ENCODE measurements at places on chromosomes 5 and 9.

DNA sequence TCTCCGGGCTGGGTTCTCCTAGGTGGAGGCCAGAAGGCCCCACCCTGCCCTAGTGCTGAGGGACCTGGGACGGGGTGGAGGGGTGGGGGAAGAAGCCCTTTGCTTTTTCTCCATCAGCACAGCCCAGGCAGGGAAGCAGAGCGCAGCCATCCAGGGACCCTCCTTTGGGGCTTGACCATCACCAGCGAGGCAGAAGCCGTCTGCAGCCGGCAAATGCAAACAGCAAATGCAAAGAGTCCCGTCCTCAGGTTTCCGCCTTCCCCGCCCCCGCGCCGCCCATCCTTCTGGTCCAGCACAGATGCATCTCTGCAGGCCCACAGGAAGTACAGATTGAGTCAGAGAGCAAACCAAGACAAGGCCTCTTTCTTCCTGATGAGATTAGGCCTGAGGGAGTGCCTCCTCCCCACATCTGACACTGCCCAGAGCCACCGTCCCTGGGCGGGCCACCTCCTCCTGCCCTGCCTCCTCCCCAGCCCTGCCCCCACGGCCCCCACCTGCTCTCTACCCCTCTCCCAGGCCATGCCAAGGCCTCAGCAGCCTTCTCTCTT lies 23.4 kb downstream of the CORO2A start:
- DNase-seq: peak; percentile 76

GRCh38 chr5:143400541-143401226 lies 2.8 kb downstream of the NR3C1 start:
- no peak for DNase-seq

GRCh38 chr5:53479590-53480415 lies 626 bp upstream of the FST start:
- peak; percentile 40 for DNase-seq

GRCh38 chr9:93354451-93354850 lies 97.0 kb upstream of the FAM120A start:
- DNase-seq: no peak

DNA sequence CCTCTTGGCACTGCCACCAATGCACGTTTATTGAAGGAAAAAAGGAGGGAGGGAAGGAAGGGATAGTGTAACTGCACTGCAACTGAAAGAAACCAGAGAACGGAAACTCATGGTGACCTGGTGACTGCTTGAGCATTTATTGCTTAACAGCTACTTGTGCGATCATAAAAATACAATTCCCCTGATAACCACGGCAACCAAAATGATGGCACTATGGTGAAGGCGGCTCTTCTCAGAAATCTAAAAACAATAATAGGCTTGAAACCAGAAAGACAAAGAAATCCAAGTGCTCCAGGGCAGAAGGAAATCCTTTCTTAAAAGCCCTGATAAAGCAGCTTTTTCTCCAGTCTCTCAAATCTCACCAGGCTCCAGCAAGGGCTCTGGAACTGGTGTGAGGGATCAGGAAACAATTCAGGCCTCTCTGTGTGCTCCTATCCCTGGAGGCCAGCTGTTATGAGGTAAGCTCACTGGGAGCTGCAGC lies 1.9 kb downstream of the FBXO10 start:
- DNase-seq: no peak

DNA sequence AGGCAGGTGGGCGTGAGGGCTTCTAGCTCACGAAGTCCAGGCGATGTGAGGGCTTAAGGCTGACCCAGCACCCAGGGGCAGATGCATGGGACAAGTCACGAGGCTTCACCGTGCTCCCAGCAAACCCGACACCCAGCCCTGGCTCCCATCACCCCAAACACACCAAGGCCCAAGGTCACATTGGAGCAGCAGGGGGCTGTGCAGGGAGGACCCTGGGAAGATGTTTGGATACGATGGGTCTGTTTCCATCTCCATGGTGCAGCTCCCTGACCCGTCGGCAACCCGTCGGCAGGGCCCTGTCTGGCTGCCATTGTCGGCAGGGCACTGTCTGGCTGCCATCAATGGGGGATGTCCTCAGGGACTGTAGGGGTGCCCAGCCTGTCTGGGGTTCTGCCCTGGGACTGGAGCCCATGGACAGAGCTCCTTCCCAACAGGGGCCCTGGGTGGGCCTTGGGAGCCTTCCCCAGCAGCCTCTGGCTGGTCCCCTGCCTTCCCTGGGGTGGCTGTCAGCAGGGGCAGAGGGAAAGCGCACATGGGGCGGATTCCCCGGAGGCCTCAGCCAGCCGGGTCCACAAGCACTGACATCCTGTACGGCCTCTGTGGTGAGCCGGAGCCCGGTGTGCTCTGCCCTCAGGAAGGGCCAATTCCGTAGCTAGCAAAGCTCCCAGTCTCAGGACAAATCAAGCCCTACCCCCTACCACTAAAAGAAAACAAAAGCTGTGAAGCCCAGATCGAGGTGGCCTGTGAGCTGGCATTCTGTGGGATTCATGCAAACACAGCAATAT lies 47.1 kb downstream of the NACC2 start:
- no peak for DNase-seq

- no peak for DNase-seq
Measured at GRCh38 chr5:39426746-39427105, 1.9 kb upstream of the DAB2 start.

- DNase-seq: no peak
Measured at GRCh38 chr9:131082774-131083512, 13.4 kb upstream of the AIF1L start.

- no peak for DNase-seq
Measured at GRCh38 chr9:74499111-74499601, 2.0 kb downstream of the RORB start.

GRCh38 chr9:99265691-99266090 lies 43.6 kb downstream of the SEC61B start:
- no peak for DNase-seq

DNA sequence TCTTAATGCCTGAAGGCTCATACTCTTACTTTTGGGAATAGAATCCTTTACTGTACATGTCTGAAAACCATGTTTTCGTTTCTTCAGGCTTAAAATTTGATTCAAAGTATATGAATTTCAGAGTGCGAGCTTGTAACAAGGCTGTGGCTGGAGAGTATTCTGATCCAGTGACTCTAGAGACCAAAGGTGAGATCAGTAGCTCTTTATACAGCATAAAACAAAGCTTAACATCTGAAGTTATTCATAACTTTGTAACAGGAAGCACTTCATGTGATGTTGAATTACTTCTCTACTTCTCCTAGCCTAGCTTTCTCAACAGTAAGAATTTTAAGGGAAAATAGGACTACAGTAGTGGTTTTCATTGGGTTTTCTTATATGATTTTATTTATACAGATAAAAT lies 49.4 kb upstream of the FKTN start:
- no peak for DNase-seq

- no peak for DNase-seq
Measured at GRCh38 chr5:31106278-31106677, 87.2 kb upstream of the CDH6 start.

DNA sequence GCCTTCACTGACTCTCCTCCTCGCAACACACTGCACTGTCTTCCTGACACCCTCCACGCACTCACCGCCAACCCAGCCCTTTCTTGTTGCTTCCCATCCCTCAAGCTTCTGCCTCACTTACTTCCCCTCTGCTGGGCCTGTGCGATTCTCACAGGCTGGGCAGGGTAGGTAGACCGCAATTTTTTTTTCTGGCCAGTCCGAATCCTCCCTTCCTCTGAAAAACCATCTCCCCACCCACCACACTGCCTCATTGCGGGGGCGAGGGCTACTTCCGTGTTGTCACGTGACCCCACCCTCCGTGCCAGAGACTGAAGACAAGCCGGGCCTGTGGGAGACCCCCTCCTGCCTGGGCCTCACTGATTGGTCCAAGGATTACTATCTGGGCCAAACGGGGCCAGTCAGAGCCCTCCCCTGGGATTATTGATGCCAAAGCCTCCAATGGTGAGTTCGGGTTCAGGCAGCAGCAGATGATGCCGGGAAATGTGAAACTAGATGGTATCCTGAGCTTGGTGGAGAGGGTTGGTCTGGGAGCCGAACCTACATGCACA lies 73.1 kb downstream of the STK10 start:
- no peak for DNase-seq

DNA sequence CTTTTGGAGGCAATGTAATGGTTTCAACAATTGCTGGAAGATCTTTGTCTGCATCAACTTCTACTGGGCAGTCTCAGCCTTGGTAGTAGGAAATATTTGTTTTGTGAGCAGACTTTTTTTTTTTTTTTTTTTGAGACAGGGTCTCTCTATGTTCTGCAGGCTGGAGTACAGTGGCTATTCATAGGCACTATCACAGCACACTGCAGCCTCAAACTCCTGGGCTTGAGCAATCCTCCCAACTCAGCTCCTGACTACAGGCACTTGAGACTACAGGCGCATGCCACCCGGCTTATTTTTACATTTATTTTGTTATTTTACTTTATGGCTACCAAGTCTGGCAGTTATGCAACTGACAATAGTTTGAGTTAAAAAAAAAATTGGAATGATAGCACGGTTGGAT lies 187.3 kb downstream of the SNX18 start:
- DNase-seq: no peak

- DNase-seq: no peak
Measured at GRCh38 chr5:143755966-143756365, 56.0 kb upstream of the HMHB1 start.

DNA sequence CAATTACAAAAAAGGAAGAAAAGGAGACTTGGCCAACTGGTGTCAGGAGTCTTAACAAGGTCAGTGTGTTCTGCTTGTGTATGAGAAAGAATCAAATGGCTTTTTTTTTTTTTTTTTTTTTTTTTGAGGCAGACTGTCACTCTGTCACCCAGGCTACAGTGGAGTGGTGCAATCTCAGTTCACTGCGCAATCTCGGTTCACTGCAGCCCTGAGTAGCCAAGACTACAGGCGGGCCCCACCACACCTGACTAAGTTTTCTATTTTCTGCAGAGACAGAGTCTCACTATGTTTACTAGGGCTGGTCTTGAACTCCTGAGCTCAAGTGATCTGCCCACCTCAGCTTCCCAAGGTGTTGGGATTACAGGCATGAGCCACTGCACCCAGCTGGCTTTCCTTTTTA lies 3.1 kb upstream of the IL7R start:
- DNase-seq: no peak

- no peak for DNase-seq
Measured at GRCh38 chr9:76594764-76595424, 135.9 kb downstream of the GCNT1 start.

- no peak for DNase-seq
Measured at GRCh38 chr5:154470947-154471870, 6.8 kb downstream of the HAND1 start.

DNA sequence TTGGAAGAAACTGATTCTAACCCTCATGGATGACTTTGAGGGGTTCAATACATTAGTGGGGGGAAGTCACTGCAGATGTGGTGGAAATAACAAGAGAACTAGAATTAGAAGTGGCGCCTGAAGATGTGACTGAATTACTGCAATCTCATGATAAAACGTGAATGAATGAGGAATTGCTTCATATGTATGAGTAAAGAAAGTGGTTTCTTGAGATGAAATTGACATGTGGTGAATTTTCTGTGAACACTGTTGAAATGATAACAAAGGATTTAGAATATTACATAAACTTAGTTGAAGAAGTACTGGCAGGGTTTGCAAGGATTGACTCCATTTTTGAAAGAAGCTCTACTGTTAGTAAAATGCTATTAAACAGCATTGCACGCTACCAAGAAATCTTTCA lies 113.0 kb downstream of the UGCG start:
- no peak for DNase-seq

DNA sequence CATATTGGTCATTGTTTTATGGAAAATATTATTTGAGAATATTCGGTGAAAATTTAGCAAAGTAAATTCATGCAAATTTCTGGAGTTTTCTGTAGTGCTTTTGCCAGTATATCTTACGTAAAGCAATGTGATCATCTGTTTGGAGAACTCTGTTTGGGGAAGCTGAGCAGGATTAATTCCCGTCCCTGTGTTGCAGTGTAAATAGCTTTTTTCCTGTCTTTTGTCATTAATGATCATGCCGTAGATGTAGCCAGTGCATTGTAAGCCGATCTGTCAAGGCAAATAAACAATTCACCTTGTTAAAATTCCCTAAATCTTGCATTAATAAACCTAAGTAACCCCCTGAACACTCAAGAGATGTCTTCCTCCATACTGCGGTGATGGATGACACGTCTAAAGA lies 39.2 kb downstream of the PPIC start:
- DNase-seq: no peak

DNA sequence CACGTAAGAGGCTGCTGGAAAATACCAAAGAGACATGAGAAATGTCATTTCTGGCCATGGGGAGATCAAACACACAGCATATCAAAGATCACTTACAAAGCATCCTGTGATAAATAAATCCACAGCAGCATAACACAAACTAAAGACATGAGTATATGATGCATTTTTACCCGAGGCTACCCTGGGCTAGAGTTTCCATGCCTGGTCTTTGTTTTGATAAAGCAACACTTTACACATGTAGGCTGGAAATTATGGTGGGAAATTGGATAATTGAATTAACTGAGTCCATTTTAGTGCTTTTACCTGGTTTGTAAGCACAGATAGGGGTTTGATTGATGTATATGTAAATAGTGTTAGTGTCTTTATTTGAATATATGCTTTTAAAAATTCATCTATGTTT lies 288.4 kb downstream of the AOPEP start:
- DNase-seq: no peak

DNA sequence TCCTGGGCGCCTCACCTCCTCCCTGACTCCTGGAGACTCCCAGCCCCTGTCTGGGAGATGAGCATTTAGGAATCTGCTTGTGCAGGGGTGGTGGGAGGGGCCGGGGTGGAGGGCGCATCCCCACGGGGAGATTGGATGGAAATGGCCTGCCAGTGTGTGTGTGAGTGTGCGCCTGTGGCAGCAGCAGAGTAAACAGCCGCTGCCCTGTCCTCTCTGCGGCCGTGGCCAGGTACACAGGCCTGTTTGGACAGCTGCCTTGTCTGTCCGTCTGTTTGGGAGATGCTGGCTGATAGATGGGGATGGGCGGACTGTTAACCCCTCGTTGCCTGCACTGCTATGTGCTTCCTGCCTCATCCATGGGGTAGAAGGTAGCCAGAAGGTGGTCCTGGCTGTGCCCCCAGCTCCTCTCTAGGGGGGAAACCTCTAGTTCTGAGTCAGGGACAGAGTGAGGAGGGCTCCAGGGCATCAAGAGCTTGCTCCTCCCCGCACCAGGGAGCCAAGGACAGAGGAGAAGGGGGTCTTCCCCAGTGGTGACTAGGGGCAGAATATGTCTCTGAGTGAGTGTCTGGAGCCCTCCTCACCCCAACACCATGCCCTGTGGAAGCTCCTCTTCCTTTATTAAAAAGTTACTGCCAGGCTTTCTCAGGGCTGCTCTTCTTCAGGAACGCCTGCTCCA lies 60.1 kb downstream of the LMX1B start:
- DNase-seq: no peak

GRCh38 chr9:113395000-113395861 lies 5.9 kb downstream of the ALAD start:
- DNase-seq: no peak

GRCh38 chr9:115910959-115911358 lies 242.6 kb upstream of the PAPPA start:
- no peak for DNase-seq

DNA sequence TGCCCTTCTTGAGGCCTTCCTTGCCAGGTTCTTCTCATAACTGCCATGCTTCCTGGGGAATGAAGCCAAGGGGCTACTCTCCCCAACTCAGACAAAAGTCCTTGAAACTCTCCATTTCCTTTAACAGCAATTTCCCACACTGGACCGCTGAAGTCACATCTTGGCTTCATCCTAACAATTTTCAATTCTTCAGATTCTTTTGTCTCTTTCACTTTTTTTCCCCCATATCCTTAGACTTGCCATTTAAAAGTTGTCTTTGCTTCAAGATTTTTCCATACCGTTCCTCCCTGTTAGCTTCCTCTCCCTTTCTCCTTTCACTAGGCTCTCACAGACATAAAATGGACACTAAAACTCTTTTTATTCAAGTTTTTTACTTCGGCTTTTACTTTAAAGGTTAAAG lies 93.1 kb upstream of the ITGA1 start:
- DNase-seq: no peak

GRCh38 chr9:81776390-81776789 lies 87.0 kb upstream of the TLE1 start:
- no peak for DNase-seq

Measured in H54 (cell line).